Keratinocyte (primary cell): ENCODE measurements at places on chromosomes 11 and 22. TPM values are rescaled to one million over a fixed set of nuclear protein-coding genes. Genes with fewer than 3 reads are reported as not detected.

DNAJB7 gene
- polyA plus RNA-seq, result not detected in 3 replicates

SAA4 gene
- polyA plus RNA-seq, result 0.17 TPM in 1 of 3 replicates, not detected in the others

PATE1 gene
- polyA plus RNA-seq, result not detected in 3 replicates

CABP4 gene
- not detected in 3 replicates for polyA plus RNA-seq

IFITM1 gene
- polyA plus RNA-seq, result 333 to 549 TPM (median 333 TPM) in 3 replicates

BBOX1 gene
- polyA plus RNA-seq, result 0.58 to 3.6 TPM (median 2.4 TPM) in 3 replicates

OR9G1 gene
- not detected in 3 replicates for polyA plus RNA-seq

NUP98 gene
- polyA plus RNA-seq, result 66.9 to 93.1 TPM (median 78.9 TPM) in 3 replicates

DNA sequence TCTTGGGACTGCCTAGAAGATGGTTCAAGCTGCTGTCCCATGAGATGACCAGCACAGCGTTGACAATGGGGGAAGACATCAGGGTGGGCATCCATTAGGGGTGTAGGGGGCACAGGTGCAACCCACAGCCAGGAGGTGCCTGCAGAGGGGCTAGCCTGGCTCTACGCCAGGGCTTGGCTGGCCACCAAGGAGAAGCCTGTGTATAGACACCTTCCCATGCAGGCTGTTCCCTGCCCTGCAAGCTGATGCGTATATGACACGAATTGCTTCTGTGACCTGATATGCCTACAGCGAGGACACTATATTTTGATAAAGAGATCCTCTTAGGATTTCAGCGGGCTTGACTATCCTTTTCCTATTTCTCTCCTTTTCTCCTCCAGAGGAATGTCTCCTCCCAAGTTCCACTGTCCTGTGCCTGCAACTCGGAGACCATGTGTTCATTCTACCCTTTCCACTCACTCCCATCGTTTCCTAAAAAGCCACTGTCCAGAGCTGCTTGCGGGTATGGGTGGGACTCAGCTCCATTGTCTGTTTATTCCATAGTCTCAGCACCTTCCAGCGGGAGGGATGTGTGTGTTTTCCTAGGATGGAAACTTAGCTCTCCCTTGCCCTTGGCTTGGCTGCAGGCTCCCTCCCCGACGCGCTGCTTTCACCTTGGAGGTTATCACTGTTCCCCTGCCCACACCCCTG lies 56.1 kb downstream of the ST14 start:
- DNase-seq, result no peak

DNA sequence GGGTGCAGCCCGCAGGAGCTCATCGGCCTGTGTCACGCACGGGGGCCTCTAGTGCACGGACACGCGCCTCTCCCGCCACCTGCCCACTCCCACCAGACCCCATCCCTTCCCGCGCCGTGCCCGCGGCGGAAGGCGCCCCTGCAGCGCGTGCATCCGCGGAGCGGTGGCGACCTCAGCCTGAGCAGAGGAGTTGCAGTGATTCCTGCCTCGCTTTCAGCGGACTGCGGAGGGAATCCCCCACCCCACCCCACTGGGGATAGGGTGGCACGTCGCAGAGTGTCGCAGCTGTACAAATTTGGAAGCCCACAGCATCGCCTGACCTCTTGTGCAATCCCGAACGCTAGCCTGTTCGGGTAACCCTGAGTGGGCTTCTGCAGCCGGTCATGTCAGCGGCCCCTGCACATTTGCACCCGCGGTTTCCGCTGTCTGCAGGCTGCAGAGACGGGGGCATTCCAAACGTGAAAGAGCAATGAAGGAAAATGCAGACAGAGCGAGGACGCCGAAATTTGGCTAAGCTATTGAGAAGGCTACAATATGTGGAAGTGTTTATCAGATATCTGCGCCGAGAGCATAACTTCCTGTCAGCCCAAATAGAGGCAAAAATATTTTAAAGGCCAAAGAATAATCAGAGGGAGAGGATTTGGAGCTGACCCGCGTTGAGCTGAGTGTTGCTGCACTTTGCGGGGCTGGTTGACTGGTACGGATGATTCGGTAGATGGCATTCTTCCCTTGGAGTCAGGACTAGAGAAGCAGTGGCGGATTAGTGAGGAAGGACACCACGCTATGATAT lies 617 bp upstream of the ARHGAP20 start:
- DNase-seq, result no peak

- DNase-seq, result no peak
Observed at GRCh38 chr11:45580399-45580798, 85.0 kb downstream of the CHST1 start.

DNA sequence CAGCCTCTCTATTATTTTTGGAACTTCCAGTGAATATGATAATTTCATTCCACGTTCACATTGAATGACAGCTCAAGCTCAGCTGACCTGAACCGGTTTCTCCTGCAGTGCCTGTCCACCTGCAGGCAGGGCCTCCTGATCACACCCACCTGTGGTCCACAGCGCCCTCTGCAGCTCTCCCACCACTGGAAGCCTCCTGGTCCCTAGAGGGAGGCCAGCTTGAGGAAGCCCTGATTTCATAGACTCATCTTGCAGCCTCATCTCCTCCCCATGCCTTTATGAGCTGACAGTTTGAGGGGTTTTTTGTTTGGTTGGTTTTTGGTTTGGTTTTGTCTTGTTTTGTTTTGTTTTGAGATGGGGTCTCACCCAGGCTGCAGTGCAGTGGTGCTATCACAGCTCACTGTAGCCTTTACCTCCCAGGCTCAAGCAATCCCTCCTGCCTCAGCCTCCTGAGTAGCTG lies 29.9 kb upstream of the MALAT1 start:
- DNase-seq, result no peak

DNA sequence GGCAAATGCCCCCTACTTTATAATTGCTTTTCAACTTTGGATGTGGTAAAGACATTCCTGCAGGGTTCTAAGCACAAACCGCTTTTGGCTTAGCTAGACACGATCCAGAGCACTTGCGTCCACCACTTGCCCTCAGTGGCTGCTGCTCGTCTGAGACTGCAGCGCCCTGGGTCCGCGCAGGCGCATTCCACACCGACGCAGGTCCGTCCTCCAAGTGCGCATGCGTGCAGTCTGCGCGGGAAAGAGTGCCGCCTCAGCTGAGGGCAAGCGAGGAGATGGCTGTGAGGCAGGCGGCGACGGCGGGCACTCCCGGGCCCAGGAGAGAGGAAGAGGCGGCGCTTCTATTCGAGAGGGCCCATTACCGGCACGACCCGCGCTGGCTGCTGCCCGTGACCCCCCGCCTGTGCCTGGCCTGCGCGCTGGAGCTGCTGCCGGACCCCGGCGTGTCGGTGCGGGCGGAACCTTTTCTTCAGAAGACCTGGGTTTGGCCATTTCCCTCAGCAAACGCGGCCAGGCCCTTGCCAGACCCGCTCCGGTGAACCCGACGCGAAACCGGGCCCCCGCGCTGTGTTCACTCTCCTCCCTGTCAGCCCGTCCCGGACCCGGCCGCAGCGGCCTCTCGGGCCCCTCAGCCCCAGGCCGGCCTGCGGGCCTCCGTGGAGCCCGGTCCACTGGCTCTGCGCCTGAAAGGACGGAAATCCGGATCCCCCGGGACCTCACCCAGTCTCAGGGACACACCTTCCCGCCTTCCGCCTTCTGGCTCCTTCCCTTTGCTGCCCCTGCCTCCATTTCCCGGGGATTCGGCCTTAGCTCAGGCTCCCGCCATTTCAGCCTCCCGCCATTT lies at the start of gene MEI1:
MEI1 (plus strand) TSS at position 240 of the 844 bp plus-strand sequence; CDS start at position 276, 36 bp downstream.
- no peak for DNase-seq

GRCh38 chr11:64861227-64861975 lies 16.9 kb upstream of the CDC42BPG start:
- DNase-seq, result no peak

- DNase-seq, result no peak
Observed at GRCh38 chr11:68120273-68121066, 718 bp downstream of the CHKA start.

DNA sequence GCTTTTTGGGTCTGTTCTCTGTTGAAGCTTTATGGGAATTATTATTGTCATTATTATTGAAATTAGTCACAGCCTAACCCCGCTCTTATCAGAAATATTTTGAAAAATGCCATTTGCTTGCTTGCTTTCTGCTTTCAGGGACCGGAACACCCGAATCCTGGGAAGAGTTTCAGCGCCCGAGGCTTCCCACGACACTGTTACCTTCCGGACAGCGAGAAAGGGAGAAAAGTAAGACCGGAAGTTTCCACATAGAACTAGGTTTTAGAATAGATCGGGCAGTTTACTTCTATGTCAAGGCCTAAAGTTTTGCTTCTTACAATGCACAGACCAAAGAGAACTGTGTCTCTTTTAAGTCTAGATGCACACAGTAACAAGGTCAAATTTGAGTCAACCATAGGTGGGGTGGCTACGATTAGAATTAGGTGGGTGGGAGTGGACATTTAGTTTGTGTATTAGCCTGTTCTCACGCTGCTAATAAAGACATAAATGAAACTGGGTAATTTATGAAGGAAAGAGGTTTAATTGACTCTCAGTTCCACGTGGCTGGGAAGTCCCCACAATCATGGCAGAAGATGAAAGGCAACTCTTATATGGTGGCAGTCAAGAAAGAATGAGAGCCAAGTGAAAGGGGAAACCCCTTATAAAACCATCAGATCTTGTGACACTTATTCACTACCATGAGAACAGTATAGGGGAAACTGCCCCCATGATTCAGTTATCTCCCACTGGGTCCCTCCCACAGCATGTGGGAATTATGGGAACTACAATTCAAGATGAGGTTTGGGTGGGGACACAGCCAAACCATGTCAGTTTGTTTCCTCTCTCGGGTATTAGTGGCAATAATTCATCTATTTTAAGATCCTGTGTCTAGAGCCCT lies 12.9 kb downstream of the MPEG1 start:
- no peak for DNase-seq

DNA sequence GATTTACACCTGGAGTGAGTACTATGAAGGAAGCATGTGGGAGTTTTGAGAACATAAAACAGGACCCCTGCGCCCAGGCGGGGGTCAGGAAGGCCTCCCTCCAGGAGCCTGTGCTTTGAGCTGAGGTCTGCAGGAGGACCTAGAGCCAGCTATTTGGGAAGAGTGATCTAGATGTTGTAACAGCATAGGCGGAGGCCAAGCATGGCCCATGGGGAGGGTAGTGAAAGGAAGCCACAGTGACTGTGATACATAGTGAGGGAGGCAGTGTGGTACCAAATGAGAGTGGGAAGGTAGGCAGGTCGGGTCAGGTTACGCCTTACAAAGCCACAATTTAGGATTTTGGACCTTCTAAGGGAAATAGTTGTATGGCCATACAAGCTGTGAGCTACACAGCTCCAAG lies 147.5 kb downstream of the PARVA start:
- no peak for DNase-seq

- DNase-seq, result no peak
Observed at GRCh38 chr22:32493551-32493950, 18.9 kb downstream of the FBXO7 start.

- peak; percentile 59 for DNase-seq
Observed at GRCh38 chr11:19995145-19995544, 165.1 kb downstream of the DBX1 start.

- no peak for DNase-seq
Observed at GRCh38 chr22:21926728-21927127, 25.9 kb downstream of the PPM1F start.

GRCh38 chr11:2194877-2195755 lies 23.5 kb upstream of the TH start:
- DNase-seq, result no peak

DNA sequence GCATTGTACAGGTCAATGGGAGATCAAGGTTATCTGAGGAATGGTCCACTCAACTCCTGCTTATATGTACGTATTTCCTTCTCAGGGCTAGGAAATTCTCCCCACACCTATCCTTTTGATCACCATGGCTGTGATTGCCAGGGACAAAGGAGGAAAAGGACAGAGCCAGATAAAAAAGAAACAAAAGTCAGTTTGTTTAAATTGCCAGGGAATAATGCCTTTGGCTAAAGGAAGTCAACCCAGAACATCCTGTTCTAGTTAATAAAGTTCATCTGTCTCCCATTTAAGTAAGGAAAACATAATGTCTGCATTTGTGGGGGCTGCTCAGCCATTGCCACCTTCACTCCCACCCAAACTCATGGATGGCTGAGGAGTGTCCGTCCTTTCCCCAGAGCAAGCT lies 124.7 kb downstream of the ME3 start:
- no peak for DNase-seq

DNA sequence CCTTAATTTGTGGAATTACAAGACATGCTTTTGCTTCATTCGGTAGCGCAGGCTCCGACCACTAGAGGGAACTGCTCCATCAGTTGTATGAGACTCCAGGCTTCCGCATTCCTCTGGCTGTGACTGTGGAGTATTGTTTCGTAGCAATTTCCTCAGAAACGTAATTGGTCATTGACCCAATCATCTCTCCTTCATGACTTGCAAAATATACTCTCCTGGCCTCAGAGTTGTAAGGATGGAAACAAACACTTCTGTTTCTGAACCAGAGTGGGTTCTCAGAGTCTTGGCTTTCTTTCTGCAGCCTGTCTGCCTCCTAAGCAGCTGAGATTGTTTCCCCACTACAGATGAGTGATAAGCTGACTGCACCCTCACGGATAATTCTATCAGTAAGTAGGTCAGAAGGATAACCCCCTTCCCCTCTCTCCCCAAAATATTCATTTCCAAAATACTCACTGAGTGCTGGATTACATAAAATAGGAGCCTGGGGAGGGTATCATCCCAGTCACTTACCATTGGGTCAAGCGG lies 146.8 kb upstream of the ZC3H12C start:
- peak; percentile 38 for DNase-seq

- DNase-seq, result peak; percentile 75
Observed at GRCh38 chr11:18987454-18988231, 48.4 kb upstream of the MRGPRX1 start.

DNA sequence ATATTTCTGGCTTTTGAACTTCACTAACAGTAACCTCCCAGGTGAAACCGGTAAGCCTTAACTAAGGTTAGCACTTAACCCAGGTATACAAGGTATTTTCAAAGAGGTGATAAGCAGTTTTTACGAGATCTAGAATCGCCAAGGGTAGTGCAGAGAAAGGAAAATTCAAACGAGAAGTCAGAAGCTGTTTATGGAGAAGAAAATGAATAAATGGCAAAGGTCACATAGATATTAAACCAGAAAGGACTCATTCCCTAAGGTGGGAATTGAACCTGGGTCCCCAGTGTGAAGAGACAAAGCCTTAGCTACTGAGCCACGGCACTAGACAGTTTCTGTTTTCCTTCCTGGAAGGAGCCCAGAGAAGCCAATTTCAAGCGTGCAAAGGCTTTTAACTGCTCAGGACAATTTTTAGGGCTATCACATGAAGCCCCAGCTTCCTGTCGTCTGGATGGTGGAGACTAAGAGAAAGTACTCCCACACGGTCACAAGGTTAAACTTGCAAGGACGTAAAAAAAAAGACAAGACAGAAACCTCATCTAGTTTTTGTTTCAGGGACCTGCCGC lies 5.7 kb upstream of the C1QTNF6 start:
- no peak for DNase-seq

DNA sequence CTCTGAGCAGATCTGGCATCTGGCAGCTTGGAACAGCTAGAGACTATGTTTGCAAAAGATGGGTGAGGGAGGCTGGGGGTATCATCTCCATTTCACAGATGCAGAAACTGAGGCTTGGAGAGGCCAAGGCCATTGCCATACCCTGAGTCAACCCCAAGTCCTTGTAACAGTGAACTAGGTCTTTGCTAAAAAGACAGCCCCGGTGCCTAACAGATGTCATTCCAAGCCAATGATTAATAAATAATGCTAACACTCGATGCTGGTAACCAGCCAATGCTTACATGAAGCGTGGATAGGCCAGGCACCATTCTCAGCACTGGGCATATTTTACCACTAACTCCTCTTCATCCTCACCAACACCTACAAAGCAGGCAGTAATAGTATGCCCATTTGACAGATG lies 164.0 kb downstream of the MN1 start:
- no peak for DNase-seq
